ENCODE measurements at places on chromosomes 5 and 9.

- DNase-seq, result no peak
These were observed 214.2 kb downstream of the FANCC start for GRCh38 chr9:95103281-95103771.

DNA sequence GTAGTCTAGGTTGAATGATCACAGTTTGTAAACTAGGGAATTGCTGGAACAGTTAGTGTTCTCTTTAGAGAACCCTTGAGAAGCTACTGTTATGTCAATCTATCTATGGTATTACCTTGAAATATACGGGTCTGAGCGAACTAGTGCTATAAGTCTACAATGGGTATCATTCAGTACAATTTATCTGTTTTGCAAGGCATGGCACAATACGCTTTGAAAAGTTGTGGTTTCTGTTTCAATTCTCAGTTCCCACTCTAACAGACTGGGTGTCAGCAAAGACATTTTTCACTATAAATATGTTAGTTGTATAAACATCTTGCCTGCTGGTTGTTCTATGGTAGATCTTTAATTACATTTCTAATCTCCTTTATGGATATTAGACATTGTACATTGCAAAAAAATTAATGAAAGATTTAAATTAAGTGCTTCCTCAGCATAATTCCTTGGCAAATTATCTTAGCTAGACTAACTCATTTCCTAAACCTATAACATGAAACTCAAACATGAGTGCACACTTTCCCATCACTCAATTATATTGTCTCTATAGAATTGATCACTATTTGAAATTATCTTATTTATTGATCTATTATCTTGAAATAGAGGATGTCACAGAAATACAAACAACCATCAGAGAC lies 24.9 kb upstream of the SLCO6A1 start:
- no peak for DNase-seq

GRCh38 chr5:50717651-50718050 lies 51.2 kb downstream of the PARP8 start:
- no peak for DNase-seq

DNA sequence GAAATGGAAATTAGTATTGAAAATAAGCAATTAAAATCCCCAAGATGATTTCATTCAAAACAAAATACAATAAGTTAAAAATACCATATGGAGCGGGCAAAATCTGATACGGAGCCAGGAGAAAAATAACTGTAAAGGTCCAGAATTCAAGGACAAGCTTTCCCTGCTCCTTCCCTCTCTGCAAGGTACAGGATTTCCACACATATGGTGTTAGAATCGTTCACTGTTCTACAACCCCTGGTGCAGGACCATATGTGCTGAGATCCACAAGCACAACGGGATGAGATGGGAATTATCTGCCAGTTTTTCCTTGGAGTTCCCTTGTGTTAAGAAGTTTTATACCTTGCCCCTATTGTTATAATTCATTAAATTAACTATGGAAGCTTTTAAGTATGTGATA lies 94.7 kb upstream of the DMAC1 start:
- no peak for DNase-seq

GRCh38 chr5:38806775-38807258 lies 39.0 kb upstream of the OSMR start:
- DNase-seq, result peak; percentile 97

GRCh38 chr9:136763649-136764035 lies 676 bp downstream of the LCN15 start:
- DNase-seq, result no peak
